ENCODE measurements at places on chromosomes 11 and 22.

DNA sequence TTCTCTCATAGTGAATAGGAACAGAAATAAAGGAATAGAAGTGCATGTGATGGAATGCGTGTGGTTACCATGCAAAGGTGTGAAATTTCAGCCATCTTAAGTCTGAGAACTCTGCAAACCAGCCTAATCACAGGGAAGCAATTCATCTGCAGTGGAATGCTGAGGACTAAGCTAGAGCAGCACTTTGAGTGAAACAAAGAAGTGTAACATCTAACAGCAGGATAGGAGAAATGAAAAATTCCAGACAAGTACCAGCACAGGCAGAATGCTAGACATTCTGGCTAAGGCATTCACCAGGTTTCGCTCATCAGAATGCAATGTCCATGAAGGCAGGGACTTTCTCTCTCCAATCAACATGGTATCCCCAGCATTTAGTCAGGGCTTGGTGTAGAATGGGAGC is 41.2 kb upstream of the SLC36A4 start:
- no peak for DNase-seq

GRCh38 chr11:60872124-60872960 is 5.0 kb downstream of the ZP1 start:
- no peak for DNase-seq

GRCh38 chr11:34006876-34007275 is 44.7 kb upstream of the CAPRIN1 start:
- DNase-seq, result no peak

DNA sequence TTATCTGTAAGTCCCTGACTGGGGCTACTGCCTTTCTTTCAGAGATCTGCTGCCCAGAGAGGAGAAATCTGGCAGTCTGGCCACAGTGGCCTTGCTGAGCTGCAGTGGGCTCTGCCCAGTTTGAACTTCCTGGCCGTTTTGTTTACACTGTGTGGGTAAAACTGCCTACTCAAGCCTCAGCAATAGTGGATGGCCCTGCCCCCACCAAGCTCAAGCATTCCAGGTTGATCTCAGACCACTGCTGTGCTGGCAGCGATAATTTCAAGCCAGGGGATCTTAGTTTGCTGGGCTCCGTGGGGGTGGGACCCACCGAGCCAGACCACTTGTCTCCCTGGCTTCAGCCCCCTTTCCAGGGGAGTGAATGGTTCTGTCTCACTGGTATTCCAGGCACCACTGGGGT is 117.5 kb downstream of the TRPC6 start:
- no peak for DNase-seq

DNA sequence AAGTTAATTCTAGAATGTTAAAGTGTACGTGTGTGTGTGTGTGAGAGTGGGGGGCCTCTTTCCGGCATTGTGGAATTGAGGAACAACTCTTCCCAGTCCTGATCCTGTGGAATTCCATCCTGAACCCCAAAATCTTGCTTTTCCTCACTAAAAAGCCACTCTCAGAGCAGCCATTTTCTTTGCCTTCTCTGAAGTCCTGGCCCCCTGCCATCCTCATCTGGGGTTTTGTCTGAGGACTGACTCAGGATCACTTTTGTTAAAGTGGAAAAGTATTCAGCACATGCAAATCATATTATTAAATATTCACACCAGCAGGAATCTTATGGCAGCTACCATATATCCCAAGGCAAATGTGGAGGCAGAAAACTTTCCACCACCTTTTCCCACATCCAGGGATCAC is 3.8 kb downstream of the SCN4B start:
- DNase-seq, result no peak

DNA sequence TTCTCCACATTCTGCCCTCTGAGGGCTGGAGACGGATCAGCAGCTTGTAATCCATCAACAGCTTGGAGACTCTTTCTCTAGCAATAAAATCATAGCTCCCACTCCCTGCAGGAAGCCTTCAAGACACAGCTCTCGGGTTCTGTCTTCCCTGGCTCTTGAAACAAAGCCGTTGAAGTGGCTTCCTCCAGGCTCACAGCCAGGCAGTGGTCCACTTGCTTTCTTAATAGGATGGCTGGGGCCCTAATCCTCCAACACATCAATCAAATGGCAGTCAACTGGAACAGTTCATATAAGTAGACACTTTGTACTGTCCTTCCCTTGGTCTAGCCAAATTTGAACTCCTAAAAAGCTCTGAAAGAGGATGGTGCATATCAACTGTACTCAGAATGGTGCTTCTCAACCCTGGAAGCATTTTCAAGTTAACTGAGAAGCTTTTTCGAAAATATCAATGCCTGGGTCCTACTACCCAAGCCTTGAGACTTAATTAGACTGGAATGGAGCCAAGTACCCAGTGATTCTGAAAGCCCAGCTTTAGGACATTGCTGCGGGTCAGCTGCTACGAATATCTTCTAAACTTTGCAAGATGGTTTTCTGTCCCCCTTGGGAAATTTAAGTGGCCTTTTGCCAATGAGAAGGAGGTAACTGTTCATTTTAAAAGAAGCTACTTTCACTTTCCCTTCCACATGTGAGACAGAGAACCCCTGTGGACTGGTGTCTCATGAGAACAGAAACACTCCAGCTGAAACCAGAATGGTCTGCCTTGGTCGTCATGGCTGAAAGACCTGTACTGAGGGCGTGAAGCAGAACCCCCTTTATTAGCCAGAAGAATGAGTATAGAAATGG is 74.7 kb downstream of the SC5D start:
- no peak for DNase-seq

- DNase-seq, result no peak
Measured at GRCh38 chr11:79860336-79860735, 419.5 kb upstream of the TENM4 start.

DNA sequence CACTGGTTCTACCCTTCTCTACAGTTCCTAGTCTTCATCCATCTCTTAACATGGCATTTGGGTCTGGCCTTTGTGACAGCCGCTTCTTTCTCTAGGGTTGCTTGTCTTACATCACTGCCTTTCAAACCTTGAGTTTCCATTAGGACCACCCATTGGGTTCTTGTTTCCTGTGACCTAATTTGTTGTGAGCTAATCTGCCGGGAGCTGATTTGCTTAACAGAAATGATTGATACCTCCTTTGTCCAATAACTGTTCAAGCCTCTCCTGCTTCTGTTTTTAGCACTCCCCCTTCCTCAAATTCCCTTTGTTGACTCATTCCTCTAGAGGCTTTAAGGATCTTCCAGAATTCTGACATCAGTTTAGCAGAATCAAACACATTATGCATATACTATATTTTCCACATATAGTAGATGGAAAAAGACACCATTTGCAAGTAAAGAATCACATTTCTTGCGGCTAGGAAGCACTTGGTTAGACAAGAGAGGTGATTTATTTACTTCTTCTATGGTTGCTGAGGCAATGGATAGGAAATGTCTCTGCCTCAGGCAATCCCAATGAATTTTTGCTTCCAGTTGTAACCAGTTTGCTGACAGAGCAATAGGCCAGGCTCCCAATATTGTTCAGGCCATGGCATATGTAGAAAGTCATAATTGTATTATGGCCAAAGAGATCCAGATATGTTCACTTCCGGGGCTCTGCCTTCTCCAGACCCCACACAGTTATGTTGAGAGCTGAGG is 130.7 kb downstream of the SNX19 start:
- no peak for DNase-seq

DNA sequence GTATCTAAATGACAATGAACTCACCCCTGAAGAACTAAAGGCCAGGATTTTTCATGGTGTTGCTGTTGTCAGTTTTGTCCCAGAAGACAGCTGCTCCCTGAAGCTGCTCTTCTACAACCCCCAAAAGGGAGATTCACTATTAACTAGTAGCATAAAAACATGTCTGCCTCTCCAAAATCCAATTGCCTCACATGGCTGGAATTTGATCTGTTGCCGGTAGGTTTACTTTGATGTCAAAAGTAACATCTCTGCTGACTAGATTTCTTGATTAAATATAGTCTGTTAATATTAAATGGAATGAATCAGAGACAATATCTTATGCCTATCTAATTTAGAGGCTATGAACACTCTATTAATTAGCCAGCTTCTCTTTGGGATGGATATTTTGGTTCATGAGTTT is 425.4 kb downstream of the ETS1 start:
- no peak for DNase-seq

GRCh38 chr11:44445500-44446365 is 119.7 kb upstream of the CD82 start:
- no peak for DNase-seq

DNA sequence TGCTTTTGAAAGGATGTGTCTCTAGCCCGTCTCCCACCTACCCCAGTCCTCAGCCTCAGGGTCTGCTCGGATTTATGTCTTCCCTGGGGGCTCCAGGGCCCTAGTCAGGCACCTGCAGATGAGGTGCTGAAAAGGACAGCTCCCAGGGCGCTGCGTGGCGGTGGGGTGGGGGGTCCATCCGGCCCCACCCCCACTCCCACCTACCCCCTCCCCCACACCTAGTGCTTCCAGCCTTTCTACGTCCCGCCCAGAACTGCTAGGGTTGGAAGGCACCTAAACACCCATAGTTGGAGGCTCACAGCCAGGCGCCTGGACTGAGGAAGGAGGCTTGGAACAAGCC is 1.4 kb upstream of the ROBO3 start:
- no peak for DNase-seq
